ENCODE measurements at places on chromosomes 12 and 14.

GRCh38 chr14:94961386-94962165 is 191.7 kb upstream of the GSC start:
- no peak for DNase-seq

DNA sequence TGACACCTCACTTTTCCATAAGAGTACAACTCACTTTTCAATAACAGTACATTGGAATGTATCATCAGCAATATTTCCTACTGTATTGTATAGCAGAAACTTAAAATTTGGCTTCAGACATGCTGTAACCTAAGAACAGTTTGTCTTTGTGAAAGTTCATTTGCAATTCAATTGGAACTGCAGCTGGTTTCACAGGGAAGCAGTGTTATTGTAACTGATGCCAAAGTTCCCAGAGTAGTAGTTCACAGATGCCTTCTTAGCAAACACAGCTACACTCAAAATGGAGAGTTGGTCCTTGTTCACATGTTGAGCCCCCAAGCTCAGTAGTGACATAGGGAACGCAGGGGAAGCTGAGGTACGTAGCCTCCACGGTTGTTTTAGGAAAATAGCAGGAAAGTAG is 23.3 kb downstream of the PPP1R36 start:
- no peak for DNase-seq

DNA sequence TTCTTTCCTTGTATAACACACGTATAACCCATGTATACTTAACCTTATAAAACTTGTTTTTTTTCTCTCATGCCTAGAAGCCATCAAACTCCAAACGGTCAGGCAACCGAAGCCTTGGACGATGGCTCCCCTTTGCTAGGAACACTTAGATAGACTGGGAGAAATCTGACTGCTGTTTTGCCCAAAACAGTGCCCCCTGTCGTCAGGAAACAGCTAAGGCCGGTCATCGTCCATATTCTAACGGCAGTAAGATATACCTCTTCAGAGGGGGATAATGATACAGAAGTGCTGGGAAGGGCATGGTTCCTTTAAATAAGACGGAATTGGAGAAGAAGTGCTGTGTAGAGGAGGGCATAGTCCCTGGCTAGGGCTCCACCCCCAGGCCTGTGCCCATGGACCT is 130.5 kb downstream of the SLC41A2 start:
- no peak for DNase-seq

DNA sequence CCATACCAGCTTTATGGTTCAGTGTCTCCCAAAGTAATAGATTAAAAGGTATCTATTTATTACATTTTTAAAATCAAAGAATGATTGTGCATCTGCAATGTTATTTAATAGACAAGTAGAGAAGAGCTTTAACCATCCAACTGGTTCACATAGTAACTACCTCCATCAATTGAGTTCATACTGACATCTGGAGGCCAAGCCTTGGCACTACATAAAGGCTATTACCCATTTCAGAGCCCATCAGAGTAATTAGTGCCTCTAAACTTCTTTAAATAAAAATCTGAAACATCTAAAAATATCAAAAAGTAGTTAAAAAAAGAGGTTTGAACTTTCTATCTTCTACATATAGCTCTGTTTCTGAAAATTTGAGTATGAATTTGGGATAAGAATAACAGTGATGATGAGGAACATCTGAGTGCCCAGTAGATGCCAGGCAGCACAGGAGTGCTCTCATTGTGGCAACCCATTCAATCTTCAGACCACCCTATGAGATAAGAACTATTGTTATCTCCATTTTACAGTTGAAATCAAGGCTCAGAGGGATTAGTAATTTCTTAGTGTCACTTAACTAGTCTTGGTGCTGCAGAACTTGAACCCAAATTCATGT is 132.9 kb upstream of the DAAM1 start:
- DNase-seq, result peak; percentile 66

DNA sequence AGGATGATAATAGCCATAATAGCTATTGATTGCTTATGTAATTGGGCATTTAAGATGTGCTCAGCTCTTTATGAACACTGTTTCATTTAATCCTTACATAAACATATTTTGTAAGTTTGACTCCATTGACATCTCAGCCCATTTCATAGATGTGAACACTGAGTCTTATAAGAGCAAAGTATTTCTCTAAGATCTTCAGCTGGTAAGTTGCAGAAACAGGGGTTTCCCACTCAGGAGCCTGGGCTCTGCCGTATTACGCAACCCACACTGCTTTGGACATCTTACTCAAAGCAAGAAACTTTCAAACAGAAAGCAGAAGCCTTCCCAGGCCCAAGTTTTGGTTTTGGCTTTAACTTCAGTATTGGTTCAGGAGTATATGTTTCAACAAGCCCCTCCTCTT is 705.1 kb downstream of the MED13L start:
- DNase-seq, result peak; percentile 77

- DNase-seq, result no peak
These were observed 63.8 kb upstream of the RERGL start for GRCh38 chr12:18153826-18154225.

DNA sequence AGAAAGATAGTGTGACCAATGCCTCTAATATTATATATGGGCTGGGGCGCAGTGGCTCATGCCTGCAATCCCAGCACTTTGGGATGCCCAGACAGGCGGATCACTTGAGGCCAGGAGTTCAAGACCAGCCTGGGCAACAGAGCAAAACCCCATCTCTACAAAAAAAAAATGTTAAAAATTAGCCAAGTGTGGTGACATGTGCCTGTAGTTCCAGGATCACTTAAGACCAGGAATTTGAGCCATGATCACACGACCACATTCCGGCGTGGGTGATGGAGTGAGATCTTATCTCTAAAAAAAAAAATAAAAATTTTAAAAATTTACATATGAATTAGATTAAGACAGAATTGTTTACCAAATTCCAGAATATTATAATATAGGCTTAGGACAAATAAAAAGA is 12.0 kb downstream of the TM7SF3 start:
- DNase-seq, result no peak

DNA sequence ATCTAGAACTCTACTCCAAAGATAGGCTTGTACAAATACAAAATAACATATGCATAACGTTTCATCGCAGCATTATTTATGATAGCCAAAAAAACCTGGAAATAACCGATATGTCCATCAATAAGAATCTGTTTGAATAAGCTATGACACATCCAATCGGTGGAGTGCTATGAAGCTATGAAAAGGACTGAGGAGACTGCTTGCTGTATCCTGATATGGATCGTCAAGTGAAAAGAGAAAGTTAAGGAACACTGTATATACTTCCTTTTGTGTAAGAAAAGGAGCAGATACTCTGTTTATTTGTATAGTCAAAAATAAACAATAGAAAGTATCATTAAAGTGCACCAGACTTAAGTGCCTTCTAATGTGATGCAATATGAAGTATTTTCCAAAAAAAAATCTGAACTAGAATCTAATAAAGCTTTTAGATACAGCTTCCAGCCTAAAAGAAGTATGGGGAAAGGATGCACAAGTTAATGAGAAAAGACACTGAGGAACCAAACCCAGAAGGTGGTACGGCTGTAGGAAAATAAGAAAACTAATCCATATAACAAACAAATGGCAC is 645 bp upstream of the KLHDC1 start:
- no peak for DNase-seq

DNA sequence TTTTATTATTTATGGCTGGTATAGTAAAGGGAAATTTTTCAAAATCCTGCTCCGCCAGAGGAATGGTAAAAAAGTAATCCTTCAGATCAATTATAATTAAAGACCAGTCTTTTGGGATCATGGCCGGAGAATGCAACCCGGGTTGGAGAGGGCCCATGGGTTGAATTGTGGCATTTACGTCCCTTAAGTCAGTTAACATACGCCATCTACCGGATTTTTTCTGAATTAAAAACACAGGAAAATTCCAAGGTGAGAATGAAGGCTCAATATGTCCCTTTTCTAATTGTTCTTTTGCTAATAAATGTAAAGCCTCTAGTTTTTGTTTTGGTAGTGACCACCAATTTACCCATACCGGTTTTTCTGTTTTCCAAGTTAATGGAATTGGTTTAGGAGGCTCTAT is 602.8 kb downstream of the ALG10 start:
- peak; percentile 0 for DNase-seq

DNA sequence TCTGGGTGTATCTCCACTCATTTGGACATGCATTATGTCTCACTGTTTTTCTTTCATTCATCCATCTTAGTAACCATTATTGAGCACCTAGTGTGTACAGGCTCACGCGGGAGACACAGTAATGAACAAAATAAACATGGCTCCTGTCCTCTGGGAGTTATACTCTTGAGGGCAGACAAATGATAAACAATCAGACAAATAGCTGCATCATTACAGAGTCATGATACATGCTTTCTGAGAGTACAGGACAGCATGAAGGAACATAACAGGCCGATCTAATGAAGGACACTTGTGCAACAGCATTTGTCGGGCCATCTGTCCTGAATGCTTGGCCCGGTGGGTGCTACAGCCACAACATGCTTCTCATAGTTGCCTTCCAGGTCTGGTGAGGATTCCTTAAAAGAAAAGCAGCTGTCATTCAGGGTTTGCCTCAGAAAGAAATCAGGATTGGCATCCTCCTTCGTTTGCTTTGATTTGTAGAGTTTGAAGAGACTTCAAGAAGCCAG is 77.2 kb upstream of the EGLN3 start:
- no peak for DNase-seq

DNA sequence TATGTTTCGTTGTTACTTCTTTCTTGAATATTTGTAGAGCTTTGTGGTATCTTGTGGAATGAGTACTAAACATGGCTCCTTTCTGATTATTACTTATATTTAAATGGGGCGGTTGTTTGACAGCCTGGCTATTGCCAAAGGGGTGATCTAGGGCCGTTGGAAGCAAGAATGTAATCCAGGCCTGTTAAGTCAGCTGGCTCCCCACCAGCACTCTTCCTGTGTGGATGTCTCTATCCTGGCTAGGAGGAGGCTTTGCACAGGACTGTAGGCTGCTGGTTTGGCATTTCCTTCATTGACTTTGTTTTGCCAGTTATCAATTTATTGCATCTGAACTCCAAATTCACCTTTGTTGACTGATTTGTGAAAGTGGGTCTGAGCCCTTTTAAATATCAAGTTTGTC is 5.6 kb downstream of the FAM234B start:
- no peak for DNase-seq

- peak; percentile 52 for DNase-seq
These were observed 19.5 kb upstream of the TTC9 start for GRCh38 chr14:70622111-70622712.

DNA sequence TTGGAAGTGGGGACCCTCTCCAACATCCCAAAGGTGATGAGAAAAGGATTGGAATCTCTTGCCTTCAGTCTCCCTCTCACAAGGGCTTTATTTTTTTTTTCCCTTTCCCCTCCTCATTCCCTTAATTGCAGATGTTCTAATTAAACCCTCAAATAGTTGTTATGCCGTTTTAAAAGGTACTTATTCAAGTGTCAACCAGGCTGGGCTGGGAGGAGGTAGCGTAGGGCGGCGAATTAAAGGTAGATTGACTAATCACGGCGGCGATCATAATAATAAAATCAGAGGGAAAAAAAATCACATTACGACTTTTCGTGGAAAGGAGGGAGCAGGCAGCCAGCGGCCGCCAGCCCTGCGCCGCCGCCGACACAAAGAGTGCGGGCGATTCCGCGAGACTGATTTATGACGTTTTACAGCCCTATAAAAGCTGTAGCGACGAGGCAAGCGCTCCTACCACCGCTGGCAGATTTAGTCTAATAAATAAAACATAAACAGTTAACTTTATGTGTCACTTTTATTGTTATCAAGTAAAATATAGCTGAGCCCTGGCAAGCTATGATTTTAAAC is 1.7 kb upstream of the HOXC4 start:
- DNase-seq, result no peak

GRCh38 chr14:39474416-39474911 is 42.2 kb upstream of the FBXO33 start:
- DNase-seq, result no peak

GRCh38 chr14:105437723-105438500 is 18.3 kb downstream of the MTA1 start:
- DNase-seq, result no peak

DNA sequence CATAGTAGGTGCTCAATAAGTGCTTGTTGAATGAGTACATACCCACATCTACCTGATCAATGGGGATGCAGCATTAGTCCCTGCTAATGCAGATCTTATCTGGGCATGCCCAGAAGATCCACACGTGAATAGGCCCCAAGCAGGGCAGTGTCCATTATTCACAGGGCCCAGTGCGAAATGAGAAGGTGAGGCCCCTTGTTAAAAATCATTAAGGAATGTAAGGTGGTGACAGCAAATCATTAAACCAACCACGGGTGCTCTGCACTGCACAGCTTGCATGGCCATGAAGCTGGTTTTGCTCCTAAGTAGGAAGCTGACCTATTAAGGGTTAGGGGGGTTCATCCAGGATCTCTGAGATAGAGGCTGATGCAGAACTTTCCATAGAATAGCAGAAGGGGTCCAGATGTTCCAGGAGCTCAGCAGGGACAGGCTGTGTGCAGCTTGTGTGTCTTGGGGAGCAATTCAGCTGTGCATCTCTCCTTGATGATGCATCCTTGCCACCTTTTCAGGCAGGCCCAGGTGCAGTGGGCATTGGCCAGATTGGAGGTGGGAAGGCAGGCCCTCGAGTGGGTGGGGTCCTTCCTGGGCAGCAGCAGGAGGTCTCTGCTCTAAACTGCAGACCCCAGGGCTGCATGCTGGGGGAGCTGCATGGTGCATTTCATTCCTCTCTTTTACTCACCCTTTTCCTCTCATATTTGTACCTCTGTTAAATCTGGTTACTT is 231.3 kb upstream of the PWP1 start:
- no peak for DNase-seq

- DNase-seq, result no peak
These were observed 8.2 kb downstream of the LUM start for GRCh38 chr12:91103101-91103500.

DNA sequence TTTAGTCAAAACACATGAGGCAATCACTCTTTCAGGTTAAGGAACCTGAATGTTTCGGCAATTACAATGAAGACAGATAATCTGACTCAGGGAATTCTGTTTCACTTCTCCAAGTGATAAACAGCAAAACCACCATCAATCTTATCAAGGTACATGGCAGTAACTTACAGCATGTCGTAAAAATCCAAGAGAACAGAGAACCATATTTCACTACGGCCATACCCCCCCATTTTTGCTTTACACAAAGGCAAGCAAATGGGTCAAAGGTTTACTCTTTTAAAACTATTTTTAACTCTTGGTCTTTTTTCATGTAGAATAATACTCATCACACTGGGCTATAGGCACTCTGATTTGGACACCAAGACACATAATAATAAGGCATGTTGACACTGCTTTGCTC is 102.4 kb downstream of the PPM1H start:
- DNase-seq, result no peak

DNA sequence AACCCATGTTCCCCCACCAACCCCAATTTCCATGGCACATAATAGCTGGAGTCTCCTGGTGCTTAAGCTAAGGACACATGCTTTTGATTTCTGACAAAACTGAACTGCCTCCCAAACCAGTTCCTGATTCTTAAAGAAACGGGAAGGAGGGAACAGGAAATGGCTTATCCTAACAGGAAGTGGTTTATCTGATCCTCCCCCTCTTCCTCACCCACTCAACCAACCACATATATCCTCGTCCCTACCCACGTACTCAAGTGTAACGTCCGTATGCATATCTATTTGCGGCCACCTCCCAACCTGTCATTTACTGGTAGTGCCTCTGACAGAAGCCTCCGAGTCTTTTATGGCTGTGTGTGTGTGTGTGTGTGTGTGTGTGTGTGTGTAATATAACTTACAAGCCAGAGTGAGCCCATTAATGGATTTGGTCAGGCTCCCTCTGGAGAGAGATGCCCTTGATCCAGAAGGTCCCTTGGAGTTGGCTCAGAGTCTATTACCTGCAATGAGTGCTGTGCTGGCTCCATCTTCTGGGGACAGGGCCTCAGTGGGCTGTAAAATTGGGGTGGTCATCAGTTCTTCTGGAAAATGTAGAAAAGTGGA is 7.7 kb downstream of the DAZAP2 start:
- DNase-seq, result peak; percentile 50
